Hippocampal formation (tissue), 2 donors: ENCODE measurements at places on chromosomes 6 and 20.

- DNase-seq, result no peak
These were observed 116.6 kb downstream of the CBLN4 start for GRCh38 chr20:55888685-55889084.

DNA sequence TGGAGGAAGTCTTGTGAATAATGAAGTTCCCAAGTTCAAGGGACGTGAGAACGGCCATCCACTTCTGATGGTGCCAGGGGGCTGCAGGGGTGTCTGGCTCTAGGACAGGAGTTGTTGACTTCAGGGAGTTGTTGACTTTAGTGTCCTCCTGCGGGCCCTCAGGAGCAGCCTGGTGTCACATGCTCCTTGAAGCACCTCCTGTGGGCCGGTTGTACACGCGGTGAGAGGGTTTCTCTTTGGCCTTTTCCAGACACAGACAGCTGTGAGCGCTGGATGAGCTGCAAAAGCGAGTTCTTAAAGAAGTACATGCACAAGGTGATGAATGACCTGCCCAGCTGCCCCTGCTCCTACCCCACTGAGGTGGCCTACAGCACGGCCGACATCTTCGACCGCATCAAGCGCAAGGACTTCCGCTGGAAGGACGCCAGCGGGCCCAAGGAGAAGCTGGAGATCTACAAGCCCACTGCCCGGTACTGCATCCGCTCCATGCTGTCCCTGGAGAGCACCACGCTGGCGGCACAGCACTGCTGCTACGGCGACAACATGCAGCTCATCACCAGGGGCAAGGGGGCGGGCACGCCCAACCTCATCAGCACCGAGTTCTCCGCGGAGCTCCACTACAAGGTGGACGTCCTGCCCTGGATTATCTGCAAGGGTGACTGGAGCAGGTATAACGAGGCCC, 77.8 kb downstream of the ISM1 start:
- no peak for DNase-seq

DNA sequence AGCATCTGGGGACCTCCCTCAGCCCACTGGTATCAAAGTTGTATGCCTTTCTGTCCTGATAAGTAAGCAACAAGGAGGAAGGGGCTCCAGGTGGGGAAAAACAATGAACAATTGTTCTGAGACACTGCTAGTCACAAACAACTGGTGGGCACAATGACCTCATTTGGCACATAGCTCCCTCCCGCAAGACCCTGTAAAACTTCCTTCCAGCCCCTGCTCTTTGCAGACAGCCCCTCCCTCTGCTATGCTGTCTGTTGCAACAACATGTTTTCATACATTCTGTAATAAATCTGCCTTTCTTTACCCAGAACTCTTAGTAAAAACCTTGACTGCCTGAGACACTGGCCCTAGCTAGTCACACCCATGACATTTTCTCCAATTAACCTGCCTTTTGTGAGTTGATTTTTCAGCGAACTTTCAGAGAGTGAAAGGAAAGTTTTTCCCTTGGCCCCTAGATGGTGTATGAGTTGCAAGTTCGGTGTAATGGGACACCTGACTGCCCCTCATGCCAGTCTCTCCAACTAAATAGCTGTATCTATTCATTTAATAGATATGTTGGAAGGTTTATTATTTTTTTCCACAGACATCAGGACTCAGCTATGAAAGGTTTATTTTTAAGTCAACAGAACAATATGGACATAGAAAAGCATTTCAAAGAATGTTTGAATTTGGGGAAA, 142.3 kb upstream of the SLC22A16 start:
- no peak for DNase-seq

- DNase-seq, result peak; percentile 7
These were observed 28.4 kb downstream of the TMEM200A start for GRCh38 chr6:130394246-130394645.

DNA sequence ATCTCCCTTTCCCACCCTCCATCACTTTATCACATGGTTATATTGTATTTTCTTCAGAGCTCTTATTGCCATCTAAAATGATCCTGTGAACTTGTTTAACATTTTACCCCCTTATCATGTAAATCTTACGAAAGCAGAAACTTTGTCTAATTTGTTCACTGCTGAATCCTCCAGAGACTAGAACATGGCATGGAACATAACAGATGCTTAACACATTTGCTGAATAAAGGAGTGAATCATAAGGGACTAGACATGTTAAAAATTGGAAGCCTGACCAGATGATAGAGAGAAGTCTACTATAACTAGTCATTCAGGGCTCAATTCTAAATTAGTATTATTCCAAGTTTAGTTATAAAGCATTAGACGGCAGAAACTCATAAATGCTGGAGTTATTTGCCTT, 73.3 kb downstream of the MAN1A1 start:
- no peak for DNase-seq

DNA sequence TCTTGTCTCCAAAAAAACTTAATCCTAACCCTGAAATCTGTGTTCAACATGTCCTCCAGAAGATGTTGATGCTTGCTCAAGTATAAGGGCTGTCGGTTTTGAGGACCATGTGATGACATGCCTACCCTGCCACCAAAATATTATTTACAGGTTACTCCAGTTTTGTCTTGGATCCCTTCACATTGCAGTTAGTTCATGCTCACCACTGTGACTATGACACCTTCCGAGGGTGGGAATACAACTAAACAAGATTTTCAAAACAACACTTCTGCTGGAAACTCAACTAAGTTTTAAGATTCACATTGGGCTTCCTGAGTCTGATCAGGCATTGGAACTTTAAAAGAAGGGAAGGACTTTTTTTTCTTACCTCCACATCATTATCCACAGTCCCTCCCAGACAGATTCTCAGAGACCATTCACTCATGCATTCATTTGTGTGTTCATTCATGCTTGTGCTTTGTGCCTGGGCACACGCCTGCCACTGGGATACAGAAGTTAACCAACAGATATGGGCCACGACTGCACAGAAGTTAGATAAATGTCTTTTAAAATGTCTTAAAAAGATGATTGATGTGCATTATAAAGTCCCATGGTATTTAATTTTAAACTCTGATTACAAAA, 118.7 kb upstream of the GJE1 start:
- DNase-seq, result no peak

GRCh38 chr6:37485291-37485702, 14.4 kb downstream of the CCDC167 start:
- no peak for DNase-seq

- DNase-seq, result no peak
These were observed 62.3 kb upstream of the IER3 start for GRCh38 chr6:30806581-30807183.

- no peak for DNase-seq
These were observed 269.1 kb downstream of the CD83 start for GRCh38 chr6:14386668-14387067.

DNA sequence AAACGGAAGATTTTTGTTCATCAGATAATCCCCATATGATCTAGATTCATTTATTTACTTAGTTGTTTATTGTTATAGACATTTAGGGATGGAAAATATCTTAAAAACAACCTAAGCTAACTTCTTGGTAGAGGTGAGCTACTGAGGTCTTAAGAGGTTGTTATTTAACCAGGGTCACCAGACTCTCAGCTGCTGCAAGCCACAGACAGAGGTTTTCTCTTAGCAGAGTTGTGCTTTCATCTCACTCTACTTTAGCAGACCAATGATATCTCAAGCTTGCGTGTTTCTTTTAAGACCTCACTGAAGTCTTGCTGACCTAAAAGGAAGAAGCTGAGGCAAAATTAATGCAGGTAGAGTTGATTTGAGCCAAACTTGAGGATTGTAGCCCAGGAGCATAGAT, 43.6 kb downstream of the NCOA7 start:
- no peak for DNase-seq
